Tibial nerve (tissue), 4 donors: ENCODE measurements at places on chromosomes 1 and 21. TPM values are rescaled to one million over a fixed set of nuclear protein-coding genes. Genes with fewer than 3 reads are reported as not detected.

The DCST1 gene
- 3.5 TPM for total RNA-seq

The TMEM240 gene
- 27.3 TPM for total RNA-seq

The EFNA3 gene
- 1.2 TPM for total RNA-seq

The CD53 gene
- 24.0 TPM for total RNA-seq

The RBP7 gene
- total RNA-seq: 17.2 TPM

The TTLL10 gene
- total RNA-seq: not detected

The CLCNKB gene
- total RNA-seq: 0.39 TPM

The CCDC190 gene
- total RNA-seq: 1.3 TPM

The GNG4 gene
- total RNA-seq: 0.98 TPM
